ENCODE measurements at places on chromosomes 2 and 18. TPM values are rescaled to one million over a fixed set of nuclear protein-coding genes. Genes with fewer than 3 reads are reported as not detected.

DNA sequence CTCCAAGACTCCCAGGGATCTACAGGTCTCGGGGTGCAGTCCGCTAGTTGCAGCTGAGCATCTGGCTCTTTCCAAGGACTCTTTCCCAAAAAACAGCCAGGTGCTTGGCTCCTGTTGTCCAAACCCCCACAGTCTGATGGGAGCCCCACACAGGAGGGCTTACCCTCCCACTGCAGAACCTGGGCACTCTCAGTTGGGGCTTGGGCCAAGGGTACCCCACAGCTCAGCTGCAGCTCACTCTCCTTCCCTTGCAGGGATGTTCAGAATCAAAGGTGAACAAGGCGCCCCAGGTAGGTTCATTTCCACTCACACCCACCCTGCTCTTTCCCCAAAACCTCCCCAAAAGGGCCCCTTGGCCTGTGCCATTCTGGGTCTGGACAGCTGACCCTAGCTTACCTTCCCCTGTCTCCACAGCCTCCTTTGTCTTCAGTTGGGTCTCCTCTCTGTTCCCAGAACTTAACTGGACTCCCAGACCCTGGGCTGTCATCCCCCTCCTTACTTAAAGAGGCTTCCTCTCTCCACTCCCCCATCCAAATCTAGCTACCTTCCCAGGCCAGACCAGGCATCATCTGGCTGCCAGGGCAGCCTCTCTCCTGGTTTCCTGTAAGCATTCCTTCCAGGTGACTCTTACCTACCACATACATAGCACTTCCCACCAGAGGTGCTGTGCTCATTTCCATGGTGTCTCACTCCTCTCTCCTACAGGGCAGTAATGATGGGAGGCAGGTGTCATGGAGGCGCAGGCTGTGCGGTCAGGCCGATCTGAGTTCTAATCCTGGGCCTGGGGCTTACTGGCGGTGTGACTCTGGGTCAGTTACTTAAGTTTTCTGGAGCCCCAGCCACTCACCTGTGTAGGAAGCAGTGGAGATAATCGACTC is 29.5 kb downstream of the MARCO start:
- no peak for DNase-seq

DNA sequence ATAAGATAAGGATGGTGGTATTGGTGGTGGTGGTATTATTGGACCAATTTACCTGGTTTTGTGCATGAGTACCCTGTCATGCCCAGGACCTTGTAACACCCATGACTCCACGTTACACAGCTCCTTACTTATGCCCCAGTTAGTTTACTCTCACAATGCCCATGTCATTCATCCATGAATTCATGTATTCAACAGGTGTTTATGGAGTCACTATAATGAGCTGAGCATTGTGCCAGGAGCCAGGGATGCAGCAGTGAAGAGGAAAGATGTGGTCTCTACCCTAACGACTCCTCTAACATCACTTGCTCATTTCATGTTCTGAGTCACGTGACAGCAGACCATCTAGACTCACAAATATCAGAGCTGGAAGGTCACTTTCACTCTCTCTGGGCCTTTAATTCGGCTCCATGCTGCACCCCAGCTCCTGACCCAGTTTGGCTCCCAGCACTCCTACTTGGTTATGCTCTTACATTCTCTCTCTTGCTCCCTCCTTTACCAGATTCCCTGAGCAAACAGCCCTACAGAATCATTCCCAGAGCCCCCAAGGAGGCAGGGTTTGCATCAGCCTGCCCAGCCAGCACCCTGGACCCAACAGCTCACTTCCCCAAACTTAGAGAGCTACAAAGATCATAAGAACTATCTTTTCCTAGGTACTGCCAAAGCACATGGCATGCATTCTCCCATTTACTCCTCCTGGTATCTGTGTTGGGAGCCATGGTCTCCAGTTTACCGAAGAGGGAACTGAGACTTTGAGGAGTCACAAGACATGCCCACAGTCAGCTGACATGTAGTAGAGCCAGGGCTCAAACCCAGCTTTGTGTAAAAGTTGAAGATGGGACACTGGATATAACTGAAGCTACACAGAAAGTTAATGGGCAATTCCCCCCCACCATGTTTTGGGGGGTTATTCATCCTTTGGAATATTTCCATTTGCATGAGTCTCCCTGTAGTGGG is 449.9 kb downstream of the LRATD1 start:
- DNase-seq, result no peak

GRCh38 chr2:195473862-195474261 is 183.2 kb upstream of the SLC39A10 start:
- DNase-seq, result no peak

GRCh38 chr2:201182650-201183364 is at the start of gene CASP10:
TSS of gene CASP10 (plus strand) at chr2:201183141. CDS start at chr2:201185778, 2,637 bp downstream.
- DNase-seq, result no peak

- DNase-seq, result no peak
Measured at GRCh38 chr2:9710311-9710710, 79.5 kb upstream of the YWHAQ start.

GRCh38 chr2:212970132-212970531 is 181.3 kb downstream of the IKZF2 start:
- DNase-seq, result no peak

DNA sequence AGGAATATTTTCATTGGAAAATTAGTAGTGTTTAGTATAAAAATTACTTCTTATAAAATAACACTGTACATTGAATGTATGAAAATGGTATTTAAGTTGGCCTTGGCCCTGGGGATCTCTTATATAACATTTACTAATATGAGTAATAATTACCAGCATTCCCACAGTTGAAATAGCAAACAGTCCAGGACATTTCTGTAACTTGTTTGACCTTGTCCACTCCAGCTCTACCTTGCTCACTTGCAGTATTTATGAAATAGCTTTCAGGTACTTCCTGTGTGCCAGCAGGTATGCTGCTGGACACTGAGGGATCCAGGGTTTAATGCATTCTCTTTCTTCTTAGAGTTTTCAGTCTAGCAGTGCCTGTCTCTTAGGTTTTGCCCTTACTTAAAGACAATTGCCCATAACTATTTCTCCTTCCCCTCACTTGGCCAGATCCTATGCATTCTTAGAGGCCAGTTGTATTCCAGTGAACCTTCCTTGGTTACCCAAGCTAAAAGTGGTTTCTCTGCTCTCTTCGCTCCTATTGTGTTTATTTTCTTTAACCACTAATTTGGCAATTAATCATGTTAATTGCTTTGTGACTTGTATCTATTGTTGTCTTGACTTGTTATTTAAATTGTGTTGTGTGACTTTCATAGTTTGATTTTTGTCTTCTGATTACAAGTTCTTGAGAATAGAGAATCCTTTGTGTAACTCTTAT is 25.9 kb downstream of the BABAM2 start:
- no peak for DNase-seq

DNA sequence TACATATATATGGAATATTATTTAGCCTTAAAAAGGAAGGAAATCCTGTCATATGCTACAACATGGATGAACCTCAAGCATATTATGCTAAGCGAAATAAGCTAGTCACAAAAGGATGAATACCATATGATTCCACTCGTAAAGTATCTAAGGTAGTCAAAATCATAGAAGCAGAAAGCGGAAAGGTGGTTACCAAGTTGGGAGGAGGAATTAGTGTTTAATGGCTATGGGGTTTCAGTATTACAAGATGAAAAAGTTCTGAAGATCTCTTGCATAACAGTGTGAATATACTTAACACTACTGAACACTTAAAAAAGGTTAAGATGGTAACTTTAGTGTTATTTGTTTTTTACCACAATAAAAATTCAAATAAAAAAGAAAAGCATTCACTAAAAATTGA is 99.0 kb downstream of the MGAT5 start:
- DNase-seq, result no peak

DNA sequence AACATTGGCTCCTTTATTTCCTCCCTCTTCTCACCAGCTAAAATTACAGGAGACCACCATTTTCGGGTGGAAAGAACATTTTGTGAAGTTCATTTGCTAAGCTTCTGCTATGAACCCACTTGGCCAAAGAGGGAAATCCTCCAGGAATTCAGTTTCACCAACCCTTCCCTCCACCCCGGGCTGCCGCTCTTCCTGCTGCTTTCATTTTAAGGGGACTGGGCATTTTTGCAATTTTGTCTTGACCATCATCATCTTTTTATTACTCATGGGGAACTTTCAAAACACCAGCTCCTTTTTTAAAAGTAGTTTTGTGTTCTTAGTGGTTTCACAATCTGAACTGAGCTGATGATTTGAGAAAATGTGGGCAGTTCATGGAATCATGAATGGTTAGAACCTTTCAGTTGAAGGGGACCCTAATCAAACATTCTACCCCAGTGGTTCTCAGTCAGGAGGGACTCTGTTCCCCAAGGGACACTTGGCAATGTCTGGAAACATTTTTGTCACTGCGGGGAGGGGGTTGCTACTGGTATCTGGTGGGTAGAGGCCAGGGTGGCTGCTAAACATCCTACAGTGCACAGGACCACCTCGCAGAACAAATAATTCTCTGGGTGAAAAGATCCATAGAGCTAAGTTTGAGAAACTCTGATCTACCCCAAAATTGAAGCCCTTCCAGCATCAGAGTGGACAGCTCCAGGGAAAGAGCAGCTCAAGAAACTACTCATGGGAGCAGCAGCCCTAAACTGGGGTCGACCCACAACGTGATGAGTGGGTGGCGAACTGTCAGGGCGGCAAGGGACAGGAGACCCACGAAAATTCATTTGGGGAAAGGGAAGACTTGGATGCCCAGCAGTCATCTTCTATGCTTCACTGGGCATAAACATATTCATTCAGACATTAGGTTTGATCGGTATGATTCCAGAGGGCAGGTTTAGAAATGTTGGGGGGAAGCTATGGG is 92.9 kb downstream of the ACKR3 start:
- peak; percentile 55 for DNase-seq

GRCh38 chr2:121771976-121772742 is 16.7 kb downstream of the TSN start:
- DNase-seq, result no peak

GRCh38 chr2:141513853-141514252 is 617.0 kb downstream of the LRP1B start:
- no peak for DNase-seq

GRCh38 chr2:200306931-200307723 is 634 bp downstream of the SPATS2L start:
- DNase-seq, result no peak

DNA sequence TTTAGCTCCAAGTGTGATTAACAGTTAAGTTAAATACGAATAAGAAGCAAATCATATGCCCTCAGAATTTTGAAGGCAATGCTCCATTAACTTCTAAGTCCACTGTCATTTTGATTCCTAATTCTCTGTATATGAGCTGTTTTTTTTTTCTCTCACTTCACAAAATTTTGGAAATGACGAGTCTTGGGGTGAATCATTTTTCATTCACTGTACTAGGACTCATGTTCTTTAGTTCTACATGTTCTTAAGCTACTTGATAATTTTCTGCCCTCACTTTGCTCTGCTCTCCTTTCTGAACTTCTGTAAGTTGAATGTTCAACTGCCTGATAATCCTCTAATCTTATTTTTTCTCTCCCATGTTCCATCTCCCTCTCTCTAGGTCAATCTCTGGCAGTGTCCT is 141.0 kb downstream of the THADA start:
- DNase-seq, result no peak

GRCh38 chr18:24075767-24076597 is 61.4 kb downstream of the TTC39C start:
- DNase-seq, result peak; percentile 89

DNA sequence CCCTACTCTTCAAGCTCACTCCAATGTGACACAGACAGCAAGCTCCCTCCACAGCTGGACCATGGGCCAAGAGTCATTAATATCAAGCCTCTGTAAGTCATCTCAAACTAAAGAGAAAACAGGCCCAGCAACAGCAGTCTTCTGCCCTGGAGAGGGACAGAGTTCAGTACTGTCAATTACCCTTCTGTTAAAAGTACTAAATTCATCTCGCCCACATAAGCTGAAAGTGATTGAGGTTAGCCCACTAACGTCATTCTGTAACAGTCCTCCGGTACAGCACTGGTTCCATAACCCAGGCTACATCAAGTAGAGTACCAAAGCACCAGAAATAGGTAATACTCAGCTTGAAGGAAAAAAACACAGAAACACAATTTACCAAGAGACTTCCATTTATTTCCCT is 25.9 kb downstream of the THADA start:
- DNase-seq, result no peak

DNA sequence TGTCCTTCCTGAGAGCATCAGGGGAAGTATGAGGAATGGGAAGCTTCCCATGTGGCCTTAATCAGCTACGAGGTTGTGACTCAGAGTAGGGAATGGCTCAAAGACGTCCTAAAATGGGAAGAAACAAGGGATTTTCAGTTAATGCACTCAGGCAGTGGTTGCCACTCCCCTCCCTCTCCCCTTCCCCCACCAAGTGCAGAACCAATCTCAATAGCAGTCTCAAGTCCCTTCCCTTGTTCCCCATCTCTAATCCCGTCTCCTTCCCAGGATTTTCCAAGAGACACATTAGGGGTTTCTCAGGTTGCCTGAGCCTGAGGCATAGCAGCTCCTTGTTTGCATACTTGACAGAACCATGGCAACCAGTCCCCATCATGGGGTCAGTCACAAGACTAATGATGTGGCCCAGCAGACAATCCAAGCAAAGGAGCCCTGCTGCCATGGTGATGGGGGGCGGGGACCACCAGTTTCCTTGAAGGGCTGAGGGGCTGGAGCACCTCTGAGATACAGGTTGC is 18.2 kb upstream of the RESP18 start:
- DNase-seq, result no peak

- no peak for DNase-seq
Measured at GRCh38 chr2:210302326-210302725, 12.6 kb downstream of the MYL1 start.

DNA sequence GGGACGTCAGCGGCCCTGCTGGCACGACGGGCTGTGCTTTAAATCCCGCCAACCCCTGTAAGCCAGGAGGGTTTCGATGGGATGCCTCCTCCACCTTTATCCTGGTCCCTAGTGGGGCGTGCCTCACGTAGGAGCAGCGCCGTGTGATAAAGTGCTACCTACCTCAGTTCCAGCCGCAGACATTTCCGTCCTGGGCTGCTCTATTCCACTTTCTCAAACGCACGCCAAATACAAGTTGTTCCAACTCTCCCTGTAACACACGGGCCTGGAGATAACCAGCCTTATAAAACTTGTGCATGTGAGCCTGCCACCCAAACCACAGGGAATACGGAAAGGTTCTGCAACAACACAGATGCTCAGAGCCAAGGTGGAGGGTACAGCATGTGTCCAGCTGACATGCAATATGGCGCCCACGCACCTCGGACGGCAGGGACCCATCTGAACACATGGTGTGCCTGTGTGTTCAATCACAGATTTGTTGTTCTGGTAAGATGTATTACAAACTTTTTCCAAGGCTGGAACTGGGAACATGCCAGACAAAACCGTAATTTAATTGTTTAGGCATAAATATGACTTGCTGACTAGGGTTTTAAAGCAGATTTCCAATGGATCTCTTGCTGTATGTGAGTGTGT is 47.7 kb downstream of the ZNF516 start:
- no peak for DNase-seq

- DNase-seq, result no peak
Measured at GRCh38 chr2:120511947-120512710, 166.2 kb downstream of the INHBB start.

- no peak for DNase-seq
Measured at GRCh38 chr2:232949016-232949415, 64.0 kb downstream of the NGEF start.

Gene WNT10A
- 1.2 TPM for total RNA-seq

Gene TCF7L1
- total RNA-seq, result 4.0 TPM

Gene ANKRD30B
- not detected for total RNA-seq

Gene TXNDC2
- total RNA-seq, result not detected

Gene SP5
- 0.33 TPM for total RNA-seq

Gene UGT1A8
- not detected for total RNA-seq

Gene DAW1
- 0.43 TPM for total RNA-seq

Gene DLX1
- total RNA-seq, result not detected

Gene MAP4K4
- 50.4 TPM for total RNA-seq

Gene SNTG2
- 2.4 TPM for total RNA-seq

Gene ZDBF2
- 10.6 TPM for total RNA-seq

Gene PPP3R1
- 16.7 TPM for total RNA-seq

Measured in right atrium auricular region (tissue), 2 donors.